ENCODE measurements at places on chromosomes 6 and 20.

- no peak for DNase-seq
These were observed 27.0 kb upstream of the MLIP start for GRCh38 chr6:54084231-54084630.

- no peak for DNase-seq
These were observed 25.2 kb downstream of the MED23 start for GRCh38 chr6:131602781-131603312.

DNA sequence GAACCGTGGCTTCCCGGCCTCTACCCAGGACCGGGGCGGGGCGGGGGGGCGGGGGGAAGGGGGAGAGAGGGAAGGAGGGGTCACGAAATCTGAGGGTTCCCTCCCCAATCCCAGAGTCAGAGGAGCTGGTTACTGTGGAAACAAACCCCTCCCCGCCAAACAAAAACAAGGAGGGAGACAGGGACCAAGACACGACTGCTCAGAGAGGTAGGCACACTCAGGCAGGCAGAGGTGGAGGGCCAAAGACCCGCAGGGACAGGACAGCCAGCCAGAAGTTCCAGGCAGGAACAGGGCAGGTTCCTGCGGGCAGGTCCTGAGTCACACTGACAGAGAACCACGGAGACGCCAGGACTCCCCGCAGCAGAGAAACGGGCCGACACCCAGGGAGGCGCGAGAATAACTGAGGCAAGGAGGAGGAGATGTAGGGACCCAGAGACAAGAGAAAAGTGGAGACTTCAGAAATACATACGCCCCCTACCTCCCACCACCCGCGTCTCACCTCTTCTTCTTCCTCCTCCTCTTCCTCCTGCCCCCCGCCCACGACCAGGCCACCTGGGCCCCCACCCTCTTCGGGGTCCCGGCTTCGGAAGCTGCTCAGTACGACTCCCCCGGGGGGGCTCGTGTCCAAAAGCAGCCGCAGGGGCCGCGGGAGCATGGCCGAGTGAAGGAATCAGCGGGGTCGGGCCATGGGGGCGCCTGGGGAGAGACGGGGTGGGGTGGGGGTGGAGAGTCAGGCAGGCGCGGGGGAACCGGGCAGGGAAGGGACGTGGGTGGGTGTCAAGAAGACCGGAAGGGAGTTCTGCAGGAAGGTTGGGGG, 578 bp downstream of the RGL2 start:
- no peak for DNase-seq

DNA sequence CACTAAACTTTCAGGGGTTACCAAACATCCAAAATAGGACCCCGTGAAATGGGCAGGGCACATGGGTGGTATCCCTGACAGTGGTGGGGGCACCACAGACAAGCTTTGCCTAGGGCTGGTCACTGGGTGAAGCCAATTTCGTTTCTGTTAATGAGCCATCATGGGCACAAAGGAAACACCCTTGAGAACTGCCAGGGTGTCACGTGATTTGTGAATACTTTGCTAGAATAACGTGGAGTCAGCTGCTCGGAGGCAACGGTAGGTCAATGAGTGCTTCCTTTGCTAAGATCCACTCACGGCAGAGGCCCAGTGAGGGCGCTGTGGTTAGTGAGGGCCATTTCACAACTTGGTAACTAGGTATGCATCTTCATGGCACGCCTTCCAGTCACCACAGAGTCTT, 87.7 kb upstream of the AGPAT4 start:
- DNase-seq: no peak

GRCh38 chr6:130467146-130468050, 101.6 kb downstream of the TMEM200A start:
- DNase-seq: no peak

DNA sequence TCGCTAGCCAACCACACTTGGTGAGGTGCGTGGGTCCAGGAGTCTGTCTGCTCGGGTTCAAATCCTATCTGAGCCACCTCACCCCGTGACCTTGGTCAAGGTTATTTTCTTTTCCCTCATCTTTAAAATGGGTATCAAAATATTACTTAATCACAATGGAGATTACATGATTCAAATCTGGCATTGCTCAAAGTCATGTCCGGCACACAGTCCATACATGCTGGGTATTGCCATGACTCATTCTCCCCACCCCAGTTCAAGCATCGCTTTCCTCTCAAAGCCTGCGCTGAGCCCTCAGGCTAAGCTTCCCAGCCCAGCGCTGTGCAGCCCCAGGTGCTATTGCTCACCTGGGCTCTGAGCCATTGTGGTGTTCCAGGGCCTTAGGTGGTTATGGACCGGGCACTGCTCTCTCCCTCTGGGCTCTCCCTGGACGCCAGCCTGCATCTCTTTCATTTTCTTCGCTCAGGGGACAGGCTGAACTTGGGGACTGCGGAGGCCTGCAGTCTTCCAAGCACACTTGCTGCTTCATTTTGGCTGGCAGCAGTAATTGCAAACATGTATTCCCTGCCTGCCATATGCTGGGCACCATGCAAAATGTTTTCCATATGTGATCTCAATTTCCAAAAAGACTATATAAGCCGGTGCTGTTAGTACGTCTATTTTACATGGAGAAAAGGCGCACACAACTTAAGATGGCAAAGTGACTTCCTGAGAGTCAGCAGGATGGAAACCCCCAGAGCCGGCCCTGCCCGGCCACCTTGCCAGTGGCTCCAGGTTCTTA, 27.3 kb downstream of the WRNIP1 start:
- DNase-seq: no peak

DNA sequence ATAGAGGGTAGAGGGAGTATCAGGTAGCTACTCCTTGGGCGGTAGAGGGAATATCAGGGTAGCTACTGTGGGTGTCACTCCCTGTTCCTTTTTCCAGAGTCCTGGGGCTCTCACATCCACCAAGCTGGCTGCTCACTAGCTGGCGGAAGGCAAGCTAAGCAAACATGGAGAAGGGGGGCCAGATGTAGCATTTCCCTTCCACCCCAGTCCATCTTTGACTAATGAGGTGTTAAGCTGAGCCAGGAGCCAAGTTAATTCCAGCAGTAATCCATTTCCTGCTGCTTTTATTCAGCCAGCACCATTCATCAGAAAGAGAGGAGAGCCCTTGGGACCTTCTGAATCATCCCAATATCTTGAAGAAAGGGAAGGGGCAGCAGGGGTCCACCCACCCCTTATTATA, 330.0 kb downstream of the ZFAND3 start:
- DNase-seq: no peak

DNA sequence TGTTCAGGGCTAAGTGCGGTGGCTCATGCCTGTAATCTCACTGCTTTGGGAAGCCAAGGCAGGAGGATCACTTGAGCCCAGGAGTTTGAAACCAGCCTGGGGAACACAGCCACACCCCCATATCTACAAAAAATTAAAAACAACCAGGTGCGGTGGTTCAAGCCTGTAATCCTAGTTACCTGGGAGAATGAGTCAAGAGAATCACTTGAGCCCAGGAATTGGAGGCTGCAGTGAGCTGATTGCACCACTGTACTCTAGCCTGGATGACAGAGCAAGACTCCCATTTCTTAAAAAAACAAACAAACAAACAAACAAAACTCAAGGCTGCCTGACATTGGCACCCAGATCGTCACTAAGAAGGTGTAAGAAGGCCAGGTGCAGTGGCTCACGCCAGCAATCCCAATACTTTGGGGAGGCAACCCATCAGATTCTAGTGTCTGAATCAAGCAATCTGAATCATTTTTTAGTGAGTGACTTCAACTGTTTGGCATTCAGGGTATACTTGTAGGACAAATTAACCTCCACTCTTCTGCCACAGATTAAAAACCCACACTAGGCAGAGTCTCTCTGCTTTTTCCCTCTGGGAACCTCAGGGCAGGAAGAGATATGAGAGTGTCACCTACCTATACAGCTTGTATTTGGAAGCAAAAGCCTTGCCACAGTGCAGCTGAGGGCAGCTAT, 6.1 kb downstream of the PLAGL2 start:
- DNase-seq: no peak

DNA sequence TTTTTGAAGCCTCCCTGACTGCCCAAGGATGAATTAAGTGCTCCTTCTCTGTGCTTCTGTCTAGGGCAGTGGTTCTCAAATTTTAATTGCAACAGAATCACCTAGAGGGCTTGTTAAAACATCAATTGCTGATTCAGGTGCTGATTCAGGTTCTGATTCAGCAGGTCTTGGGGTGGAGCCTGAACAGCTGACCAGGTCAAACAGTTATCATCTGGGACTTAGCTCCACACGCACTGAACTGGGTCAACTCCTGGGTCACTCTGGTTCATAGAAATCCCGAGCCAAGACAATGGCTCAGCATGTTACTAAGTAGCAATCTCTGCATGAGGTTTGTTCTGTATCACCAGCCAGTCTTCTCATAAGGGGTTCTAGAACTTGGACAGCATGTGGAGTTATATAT, 192.3 kb downstream of the GJA1 start:
- DNase-seq: no peak

All from GM18507 (cell line).